ENCODE measurements at places on chromosomes 6 and 20. TPM values are rescaled to one million over a fixed set of nuclear protein-coding genes. Genes with fewer than 3 reads are reported as not detected.

DNA sequence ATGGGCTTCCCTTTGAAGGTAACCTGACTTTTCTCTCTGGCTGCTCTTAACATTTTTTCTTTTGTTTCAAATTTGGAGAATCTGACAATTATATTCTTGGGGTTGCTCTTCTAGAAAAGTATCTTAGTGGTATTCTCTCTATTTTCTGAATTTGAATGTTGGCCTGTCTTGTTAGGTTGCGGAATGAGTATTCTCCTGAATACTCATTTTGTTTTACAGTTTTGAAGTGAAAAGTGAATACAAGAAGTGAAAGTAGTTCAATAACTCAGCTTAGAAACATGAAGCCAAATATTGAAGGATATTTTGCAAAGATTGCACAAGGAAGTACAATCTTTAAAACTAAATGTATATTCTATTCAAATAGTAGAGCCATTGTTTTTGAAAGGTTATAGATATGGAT is 120.2 kb upstream of the MAP3K4 start:
- DNase-seq, result no peak

Gene CST9
- not detected for total RNA-seq

Gene NNAT
- not detected for total RNA-seq

GRCh38 chr20:14956026-14956425 is 618.6 kb upstream of the FLRT3 start:
- DNase-seq, result no peak

DNA sequence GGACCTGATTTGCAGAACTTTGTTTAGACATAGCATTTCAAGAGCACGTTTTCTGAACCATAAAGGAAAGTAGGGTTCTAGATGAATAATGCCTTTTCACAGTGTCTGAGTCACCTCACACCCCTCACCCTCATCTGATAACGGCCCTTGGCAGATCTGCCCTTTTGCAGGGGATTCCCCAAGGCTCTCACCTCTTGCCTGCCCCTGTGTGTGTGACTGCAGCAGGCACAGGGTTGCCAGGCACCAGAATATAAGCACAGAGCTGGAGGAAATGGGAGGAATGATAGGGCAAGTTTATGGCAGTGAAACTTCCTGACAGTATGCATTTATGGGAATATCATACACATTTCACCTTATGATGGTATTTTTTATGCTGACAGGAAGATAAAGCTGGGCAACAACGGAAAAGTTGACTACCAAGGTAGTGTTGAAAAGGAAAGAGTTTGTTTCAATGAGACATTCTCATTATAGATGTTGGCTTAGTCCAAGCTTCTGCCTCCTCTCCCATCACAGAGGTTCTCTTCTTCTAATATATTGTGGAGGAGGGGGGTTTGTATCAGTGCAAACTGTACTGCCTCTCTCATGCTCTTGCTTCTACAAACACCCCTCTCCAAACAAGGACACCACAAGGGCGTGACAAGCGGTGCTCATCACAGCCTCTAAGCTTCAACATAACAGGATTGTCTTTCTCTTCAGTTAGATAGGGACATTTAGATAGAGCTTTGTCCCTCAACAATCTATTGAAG is 101.5 kb upstream of the BACH2 start:
- no peak for DNase-seq

- DNase-seq, result no peak
Measured at GRCh38 chr6:6891949-6892461, 215.8 kb upstream of the RREB1 start.

DNA sequence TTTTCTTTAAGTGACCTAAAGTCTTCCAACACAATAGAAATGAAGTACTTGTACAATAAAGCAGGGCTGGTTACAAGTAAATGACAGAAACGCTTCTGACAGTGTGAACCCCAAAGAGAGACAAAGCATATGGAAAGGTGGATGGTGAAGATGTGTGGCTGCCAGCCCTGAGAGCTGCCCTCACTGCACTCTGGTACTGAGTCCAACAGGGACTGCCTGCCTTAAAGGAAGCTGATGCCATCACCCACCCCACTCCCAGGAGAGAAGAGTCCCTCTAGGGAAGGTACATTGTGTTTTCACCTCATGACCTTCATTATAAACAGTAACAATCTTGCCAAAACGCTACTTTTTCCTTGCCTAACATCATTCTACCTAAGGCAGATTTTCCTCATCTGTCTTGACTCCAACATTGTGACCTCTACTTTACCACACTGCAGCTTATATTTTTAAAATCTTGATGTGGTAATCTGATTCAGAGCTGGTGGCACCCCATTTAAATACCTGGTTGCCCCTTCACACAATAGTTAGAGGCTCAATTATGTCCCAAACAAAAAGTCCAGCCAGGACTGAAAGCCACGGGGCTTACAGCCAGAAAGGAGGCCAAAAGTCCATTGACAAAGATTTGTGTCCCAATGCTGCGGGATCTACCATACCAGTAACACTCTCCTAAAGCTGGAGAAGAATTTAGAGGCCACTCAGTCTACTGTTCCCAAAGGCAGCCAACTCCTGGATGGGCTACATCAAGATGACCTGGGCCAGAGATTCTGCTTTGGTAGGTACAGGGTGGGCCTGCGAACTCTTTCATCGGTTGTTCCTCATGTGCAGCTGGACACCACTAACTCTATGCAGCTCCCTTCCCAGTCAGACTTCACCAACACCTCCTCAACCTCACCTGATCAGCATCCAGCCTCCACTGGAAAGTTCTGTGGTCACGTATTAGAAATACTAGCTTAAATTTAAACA is 4.4 kb downstream of the APMAP start:
- peak; percentile 66 for DNase-seq

DNA sequence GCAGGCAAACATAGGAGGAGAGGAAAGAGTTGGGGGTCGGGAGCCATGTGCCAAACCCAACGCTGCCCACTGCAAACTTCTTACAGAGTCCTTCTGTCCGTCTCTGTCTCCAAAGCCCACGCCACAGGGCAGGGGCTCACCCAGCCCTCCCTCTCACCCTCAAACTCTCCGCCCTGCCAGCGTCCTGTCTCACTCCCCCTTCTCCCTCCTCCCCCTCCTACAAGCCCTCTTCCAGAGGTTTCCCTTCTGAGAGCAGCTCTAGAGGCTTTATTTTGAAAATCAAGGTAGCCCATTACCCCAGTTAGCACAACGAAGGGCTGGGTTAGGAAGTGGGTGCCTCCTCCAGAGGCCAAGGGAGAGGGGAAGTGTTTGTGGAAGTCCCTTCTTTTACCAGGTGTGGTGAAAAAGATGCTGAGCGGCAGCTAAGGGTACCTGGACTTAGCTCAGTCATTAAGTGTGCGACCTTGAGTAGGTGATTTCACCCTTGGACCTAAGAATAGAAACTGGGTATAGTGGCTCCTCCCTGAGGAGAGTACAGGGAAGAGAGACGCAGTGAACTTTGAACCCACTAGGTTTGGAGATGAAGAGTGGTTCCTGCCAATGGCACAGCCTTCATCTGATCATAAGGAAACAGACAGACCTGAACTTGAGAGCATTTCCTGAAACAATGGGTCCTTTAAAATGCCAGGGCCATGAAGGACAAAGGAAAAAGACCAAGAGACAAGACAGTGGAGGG is 123.8 kb downstream of the BANF2 start:
- DNase-seq, result no peak

DNA sequence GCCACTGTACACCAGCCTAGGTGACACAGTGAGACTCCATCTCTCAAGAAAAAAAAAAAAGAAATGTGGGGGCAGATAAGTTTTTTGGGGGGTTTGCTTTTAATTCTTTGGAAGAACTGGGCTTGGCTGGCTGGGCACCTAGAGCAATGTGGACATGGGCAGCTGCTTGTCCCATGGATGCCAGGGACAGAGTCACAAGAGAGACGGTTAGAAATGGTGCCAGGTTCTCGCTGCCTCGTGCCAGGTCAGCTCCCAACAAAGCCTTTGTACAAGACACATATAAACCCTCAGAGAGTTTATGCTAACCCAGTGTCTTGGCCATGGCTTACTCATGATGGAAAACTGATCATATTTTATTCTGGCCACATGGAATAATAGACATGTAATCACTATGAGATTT is 76.2 kb upstream of the ESR1 start:
- DNase-seq, result no peak

GRCh38 chr6:160069459-160069858 is 52.2 kb upstream of the SLC22A1 start:
- DNase-seq, result no peak

Measured in spleen (tissue), 13 donors.